Dorsolateral prefrontal cortex (tissue), 122 donors: ENCODE measurements at places on chromosomes 6 and 20.
A peak's percentile ranks its signal among the peaks of the same experiment; 100 is the strongest.

- no peak for DNase-seq
Measured at GRCh38 chr6:80211286-80211685, 104.8 kb downstream of the BCKDHB start.

DNA sequence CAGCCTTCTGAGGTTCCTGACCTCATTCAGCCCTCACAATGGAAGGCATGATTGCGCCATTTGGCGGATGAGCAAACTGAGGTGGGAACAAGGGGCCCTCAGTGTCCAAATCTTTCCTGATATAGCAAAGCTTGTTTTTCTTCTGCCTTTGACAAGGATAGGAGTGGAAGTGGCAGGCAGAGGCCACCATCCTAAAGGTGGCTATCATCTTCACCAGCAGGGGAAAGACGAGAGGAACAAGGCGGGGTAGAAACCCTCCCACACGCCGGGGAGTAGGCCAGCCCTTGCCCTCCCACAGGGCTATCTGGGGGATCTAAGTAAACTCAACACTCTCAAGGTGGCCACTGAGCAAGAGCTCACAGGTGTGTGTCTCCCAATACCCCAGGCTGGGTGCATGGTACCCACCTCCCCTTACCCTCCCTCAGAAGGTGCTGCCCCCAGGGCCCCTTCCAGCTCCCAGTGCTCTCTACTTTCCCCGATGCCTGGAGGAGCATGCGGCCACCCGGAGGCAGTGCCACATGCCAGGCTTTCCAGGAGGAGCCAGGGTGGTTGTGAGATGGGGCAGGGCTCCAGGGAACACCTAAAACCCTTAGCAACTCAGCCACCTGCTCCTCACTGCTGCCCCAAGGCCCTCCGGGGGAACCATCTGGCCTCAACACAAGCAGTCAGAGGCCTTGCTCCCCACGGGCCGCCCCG is 11.2 kb downstream of the SPDEF start:
- DNase-seq: no peak

GRCh38 chr6:105765239-105765638 is 320.9 kb upstream of the PRDM1 start:
- no peak for DNase-seq

- DNase-seq: no peak
Measured at GRCh38 chr6:5896476-5897200, 110.1 kb downstream of the NRN1 start.

GRCh38 chr6:123928529-123928928 is 124.9 kb downstream of the NKAIN2 start:
- DNase-seq: no peak

DNA sequence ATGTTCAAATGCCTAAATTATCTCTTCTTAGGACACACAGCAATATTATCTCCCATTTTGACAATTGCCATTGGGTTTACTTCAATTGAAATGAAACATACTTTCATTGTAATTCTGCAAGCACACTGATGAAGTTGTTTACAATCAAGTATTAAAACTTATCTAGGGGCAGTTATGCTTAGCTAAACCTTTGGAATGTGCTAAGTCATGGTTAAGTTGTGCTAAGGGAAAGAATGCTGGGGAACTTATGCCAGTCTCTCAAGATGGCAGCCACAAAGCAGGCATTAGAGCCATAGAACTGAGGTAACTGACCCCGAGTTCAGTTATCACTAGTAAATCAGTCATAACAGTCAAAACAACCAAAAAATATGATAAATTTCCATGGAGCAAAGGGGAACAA is 59.1 kb upstream of the NT5E start:
- no peak for DNase-seq

- peak; percentile 61 for DNase-seq
Measured at GRCh38 chr20:63394069-63394919, 33.1 kb upstream of the CHRNA4 start.

GRCh38 chr6:125104425-125104824 is 49.1 kb upstream of the TPD52L1 start:
- no peak for DNase-seq

DNA sequence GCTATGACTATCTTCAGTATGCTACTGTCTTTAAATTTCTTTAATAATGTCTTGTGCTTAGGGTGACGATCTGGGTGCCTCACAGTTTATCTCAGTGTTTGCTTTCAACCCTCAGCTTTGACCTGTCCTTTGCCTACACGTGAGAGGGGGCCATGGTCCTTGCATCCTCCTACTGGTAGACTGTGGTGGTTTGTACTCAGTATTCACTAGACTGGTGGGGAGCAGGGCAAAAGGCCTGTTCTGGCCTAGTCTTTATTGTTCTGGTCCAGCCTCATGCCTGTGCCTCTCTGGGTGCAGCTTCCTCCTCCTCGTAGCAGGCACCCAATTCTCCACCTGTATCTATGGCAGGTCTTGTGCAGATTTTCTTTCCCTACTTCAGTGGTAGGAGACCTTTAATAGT is 354.9 kb downstream of the CD109 start:
- DNase-seq: no peak

- no peak for DNase-seq
Measured at GRCh38 chr6:105873211-105873704, 212.9 kb upstream of the PRDM1 start.

GRCh38 chr20:49560646-49561045 is 7.3 kb downstream of the PTGIS start:
- DNase-seq: no peak

GRCh38 chr20:33627577-33628216 is 34.4 kb upstream of the C20orf144 start:
- DNase-seq: no peak

GRCh38 chr20:54792688-54793087 is 317.3 kb downstream of the DOK5 start:
- DNase-seq: no peak

DNA sequence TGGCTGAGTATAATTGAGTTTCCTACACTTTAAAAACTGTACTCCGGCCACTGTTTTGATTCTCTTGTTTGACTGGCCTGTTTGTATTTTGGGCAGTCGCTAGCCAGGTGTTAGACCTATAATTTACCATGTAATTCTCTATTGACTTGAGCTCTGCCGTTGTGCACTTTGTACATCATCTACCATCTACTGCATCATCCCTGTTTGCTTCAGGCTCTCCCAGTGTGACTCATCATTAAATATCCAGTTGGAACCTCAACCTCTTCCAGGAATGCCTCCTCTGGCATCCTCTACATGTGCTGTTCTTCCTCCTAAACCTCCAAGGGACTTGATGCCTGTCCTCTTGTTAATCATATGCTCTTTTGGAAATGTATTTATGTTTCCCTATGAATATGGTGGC is 72.3 kb downstream of the FARS2 start:
- DNase-seq: no peak

DNA sequence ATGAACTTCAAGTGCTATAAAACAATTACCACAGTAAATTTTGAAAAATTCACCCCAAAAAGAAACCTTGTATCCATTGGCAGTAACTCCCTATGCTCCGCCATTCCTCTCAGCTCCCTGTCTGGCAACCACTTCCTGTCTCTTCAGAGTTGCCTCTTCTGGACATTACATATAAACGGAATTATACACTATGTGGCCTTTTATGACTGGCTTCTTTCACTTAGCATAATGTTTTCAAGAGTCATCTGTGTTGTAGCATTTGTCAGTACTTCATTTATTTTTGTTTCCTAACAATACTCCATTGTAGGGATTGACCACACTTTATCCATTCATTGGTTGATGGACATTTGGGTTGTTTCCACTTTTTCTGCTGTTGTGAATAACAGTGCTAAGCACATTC is 50.1 kb downstream of the CEP43 start:
- DNase-seq: no peak

DNA sequence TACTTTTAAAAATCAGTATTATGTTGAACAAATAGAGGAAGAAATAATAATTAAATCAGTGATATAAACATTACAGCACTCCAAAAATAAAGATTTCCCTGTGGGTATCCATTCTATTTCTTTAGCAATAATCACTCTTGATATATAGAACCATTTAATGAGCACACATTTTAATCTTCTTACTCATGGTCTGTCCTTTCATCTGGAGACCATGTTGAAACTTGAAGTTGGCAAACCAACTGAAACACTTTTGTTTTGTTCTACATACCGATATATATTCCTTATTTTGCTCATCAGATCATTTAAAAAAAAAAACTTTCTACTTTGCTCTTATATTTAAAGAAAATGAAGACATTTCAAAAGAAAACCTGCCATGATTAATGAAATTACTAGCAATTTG is 13.4 kb downstream of the C6orf58 start:
- no peak for DNase-seq

DNA sequence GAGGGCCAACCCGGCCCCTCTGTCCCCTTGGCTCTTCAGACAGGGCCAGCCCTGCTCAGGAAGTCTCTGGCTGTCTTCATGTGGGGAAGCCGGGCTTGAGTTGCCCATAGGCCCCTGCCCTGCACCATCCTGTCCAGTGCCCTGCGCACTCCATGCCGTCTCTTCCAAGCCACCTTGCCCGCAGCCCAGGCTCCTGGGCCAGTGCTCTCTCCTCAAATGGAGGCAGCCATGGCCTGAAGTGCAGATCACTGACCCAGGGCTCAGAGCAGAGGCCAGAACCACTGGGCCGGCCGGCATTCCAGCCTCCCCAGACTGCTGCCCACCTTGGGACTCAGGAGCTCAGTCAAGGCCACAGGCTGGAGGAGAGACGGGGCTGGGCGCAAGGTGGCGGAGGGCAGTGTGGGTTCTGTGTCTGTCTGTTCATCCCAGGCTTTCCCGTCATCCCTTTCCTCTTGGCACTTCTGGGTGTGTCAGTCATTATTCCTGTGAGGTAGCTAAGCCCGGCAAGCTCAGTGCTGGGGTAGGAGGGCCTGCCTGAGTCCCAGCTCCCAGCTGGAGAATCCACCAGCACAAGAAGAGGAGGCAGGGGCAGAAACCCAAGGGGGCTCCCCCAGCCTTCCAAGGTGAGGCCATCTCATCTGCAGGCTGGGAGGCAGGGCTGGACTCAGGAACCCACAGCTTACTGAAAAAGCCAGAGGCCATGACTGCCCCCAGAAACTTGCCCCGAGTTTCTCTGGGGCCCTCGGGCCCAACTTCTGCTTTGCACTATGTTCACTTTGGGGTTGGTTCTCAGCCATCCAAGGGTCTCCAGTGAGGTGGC is 22.4 kb downstream of the SDCBP2 start:
- no peak for DNase-seq

GRCh38 chr6:27066802-27067201 is 180.7 kb upstream of the PRSS16 start:
- DNase-seq: no peak

DNA sequence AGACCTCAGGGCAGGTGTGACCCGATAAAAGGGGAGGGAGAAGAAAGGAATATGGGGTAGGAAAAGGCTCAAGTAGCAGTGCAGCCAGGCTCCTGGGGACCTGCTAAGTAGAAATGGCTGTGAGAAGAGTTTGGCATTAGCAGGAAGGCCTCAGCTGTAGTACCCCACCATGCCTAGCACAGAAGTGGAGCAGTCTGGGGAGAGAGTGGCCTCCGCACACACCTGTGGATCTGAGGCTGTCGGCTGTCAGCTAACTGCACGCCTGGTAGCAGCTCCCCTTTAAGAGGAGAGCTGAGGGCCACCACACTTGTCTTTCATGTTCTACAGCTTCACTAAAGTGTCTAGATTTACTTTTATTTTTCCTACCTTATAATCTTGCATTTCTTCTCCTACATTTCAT is 24.6 kb downstream of the PDE7B start:
- no peak for DNase-seq

DNA sequence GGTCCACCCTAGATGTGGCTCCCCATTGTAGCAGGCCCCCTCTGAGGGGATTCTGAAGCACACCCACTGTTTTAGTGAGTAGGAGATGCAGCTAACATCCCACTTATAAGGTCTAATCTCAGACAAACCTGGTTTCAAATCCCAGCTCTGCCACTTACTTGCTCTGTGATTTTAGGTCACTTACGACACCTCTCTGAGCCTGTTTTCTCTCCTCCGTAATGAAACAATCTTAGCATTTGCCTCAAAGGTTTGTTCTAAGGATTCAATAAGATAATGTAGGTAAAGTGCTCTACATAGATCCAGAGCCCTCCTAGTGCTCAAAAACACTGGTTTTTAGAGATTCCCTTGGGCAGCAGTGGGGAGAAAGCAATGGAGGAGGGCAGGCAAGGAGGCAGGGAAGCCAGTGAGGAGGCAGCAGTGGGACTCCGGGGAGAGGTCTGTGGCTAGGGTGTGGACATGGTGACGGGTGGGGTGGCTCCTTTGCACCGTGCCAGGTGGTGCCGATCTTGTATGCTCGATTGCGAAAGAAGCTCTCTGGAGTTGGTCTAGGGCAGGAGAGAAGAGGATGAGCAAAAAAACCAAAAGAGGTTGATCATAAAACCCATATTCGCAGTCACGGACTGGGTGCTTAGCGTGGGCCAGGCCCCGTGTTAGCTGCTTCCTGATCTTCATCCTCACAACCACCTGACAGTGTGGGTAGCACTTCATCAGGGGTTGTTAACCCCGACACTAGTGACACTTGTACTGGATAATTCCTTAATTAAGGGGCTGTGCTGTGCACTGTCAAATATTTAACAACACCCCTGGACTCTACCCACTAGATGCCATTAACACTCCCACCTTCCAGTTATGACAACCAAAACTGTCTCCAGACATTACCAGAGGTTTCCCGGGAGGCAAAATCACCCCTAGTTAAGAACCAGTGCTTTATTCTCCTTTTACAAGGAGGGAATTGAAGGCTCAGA is 16.8 kb upstream of the PTGIS start:
- no peak for DNase-seq

- no peak for DNase-seq
Measured at GRCh38 chr6:133208183-133208755, 32.9 kb upstream of the EYA4 start.

GRCh38 chr20:32116079-32116521 is 6.6 kb downstream of the TM9SF4 start:
- DNase-seq: no peak

GRCh38 chr6:125962900-125963497 is 6.4 kb downstream of the HINT3 start:
- DNase-seq: no peak

DNA sequence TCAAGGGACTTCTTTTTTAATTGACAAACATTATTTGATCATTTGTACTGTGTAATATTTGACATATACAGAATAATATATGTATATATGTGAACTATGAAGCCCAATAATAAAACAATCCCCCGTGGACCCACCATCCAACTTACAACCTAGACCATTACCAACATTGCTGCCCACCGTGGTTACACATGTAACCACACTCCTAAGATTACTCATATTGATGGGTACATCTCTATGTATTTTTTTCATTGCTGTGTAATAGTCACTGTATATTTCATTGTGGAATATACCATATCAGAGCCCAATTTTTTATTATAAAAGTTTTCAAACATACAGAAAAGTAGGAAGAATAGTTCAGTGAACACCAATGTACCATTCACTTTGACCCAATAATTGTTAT is 94.3 kb downstream of the RTN4IP1 start:
- no peak for DNase-seq

GRCh38 chr6:20778459-20778858 is 244.2 kb downstream of the CDKAL1 start:
- no peak for DNase-seq

- no peak for DNase-seq
Measured at GRCh38 chr6:136514591-136514990, 35.6 kb downstream of the MAP7 start.

DNA sequence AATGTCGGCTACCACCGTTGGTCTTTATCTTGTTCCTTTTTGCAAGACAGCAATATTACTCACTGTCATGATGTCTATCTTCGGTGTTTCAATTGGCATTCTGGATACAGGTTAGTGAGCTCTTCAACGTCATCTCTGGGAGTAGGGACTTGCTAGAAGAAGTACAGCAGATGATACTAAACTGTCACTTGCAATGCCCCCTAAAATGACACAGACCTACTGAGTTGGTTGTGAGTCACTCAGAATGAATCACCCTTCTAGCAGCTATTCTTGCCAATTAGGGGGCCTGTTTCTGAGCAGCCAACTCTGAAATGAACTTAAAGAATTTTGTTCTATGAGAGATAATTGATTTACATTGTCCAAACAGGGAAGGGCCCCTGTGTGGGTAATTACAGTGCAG is 176.5 kb downstream of the SLC16A10 start:
- DNase-seq: no peak
